ENCODE measurements at places on chromosomes 3 and 15.

DNA sequence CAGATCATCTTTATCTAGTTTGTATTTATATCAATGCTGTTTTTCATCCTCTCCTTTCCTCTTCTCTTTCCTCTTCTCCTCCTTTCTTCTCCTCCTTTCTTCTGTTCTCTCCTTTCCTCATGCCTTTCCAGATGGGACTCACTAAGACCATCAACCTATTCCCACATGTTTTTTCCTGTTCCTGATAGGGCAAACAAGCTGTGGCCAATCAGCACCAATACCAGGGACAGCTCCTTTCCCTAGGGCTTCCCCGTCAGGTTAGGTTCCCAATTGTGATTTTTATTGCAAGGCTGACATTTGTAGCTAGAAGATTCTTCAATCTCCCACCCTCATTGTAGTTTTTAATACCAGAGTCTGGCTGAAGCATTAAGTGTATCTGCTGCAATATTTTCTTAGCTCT is 76.3 kb upstream of the COL8A1 start:
- DNase-seq = peak; percentile 57

DNA sequence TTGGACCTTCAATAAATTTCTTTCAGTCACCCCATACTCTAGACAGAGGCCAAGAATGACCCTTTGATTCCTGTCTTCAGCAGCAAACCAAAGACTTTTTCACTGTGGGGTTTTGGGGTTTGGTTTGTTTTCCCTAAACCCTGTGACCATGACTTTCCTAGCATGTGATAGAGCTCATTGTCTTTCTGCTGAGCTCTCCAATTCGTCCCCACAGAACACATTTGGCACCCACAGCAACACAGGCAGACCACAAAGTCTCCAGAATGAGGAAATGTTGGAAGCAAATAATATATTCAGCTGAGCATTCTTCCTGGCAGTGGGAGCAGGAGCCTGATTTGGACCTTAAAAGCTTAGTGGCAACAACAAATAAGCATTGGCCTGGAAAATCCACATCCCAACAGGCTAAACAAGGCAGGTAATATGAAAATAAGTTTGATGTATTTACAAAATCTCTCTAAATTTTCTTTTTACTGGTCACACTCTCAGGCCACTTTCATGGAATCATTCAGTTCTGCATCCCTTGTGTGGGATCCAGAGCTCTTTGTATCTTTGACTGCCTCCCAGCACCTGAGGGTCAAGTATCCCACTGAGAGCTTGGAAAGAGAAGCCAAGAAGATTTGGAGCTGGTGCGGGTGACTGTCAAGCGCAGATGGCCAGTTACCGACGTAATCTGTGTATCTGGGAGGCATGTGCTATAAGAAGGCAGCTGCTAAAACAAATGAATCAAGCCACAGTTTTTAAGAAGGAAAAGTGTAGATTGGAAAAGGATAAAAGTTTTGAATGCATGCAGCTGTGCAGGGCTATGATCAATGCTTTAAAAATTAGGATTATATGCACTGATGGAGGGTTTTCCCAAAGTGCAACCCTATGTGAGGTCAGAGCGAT is 36.5 kb upstream of the CPB1 start:
- DNase-seq = peak; percentile 26

DNA sequence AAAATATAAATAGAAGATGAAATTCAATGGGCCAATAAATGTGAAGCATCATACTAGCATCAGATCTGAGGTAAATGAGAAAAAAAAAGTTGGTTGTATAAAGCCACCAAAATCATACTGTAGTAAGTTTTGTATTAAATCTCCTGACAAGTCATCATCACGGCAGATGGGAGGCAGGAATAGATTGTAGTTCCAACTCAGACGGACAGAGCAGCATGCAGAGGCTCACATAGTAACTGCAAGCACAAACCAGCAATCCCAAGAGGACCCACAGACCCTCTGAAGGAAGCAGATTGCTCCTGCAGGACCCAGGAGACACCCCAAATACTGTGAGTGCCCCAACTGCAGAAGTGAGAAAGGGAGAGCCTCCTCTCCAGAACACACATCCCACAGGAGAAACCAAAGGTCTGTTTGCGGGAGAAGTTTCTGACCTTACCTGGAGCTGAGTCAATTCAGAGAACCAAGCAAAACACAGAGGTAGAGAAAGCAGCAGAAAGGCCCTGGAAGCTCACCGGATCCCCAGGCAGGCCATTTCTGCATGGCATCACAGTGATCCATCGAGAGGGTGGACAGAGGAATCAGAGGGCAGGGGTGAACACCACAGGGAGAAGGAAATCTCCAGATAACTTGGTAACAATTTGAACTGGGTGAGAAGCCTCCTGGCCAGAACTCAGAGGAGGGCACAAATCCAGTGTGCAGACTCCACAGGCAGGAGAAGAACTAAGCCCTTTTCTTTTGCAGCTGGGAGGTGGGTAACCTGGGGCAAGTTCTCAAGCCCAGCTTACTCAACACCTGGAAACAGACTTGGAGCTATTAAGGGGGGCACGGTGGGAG is 141.6 kb upstream of the ARHGEF26 start:
- no peak for DNase-seq

DNA sequence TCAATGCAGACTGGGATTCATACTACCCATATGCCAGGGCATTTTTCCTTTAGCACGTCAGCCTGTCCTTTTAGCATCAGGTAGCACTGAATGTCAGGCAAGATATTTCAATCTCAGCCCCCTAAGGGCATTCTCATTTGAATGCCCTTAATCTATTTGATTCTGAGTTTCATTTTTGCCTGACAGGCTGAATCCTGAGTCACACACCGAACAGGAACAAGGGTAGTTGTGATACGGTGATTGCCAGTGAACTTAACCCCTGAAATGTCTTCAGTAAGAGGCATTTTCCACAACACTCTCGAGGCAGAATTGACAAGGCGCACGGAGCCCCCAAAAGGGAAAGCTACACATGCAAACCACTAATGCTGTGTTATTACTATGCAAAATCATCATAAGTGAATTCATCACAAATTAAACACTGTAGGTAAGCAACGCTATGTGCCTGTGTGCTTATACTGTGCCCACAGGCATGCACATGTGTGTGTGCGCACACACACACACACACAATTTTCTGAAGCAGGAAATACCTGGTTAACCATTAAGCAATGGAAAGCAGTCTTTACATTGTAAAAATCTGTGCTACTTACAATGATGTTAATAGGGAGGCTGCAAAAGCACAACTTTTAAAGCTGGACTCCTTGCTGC is 130.4 kb downstream of the ZNF385D start:
- no peak for DNase-seq

- DNase-seq = peak; percentile 32
Observed at GRCh38 chr3:154954757-154955156, 125.4 kb upstream of the MME start.

DNA sequence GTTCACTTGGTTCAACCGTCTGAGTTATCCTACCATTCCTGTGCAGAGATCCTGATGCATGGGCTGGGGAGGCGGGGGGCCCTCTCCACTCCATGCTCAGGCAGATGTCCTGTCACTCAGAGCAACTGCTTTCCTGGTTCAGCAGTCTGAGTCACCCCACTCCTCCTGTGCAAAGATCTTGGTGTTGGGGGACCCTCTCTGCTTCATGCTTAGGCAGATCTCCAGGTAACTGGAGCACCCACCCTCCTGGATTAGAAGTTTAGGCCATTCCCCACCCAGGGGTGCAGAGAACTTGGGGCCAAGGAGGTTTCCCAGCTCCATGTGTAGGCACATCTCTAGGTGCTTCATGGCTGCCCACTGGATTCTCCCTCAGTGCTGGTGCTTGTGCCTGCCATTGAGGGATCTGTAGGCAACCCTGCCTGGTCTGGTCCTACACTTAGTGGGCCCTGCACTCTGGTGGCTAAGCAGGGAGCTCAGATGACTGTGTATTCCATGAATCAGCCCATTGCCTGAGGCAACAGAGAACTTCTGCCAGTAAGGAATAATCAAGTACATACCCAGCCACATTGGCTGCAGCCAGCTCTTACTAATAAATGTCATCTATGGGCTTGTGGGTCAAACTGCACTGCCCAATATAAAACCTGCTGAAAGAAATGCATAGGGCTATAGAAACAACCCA is 465.4 kb upstream of the THBS1 start:
- DNase-seq = no peak

- DNase-seq = no peak
Observed at GRCh38 chr3:27219127-27219845, 149.9 kb downstream of the NEK10 start.

DNA sequence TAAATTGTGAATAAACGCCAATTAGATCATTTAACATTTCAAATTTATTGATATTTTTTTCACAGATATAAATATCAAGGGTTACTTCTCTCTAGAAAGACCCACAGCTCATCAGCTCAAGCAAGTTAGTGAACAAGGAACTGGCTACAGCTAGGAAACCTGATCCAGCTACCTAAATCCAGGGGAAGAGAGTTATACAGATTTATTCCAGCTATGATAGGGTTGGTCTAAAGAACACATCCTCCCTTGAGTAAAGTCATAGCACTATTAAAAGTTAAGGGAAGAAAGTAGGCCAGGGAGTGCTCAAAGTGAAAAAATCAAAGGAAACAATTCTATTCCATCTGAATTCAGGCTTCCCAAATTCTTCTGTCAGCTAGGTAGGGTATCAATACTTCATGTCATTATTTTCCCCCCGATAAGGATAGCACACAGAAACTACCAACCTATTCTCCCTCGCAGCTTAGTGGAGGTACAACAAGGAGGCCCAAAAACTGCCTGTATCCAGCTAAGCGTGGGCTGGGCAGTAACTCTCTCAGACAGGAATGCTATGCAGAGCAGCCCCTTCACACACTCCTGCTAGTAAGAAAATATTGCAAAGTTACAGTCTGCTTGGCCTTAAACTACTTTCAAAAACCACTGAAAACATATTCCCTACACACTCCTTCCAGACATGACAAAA is 44.0 kb downstream of the DCUN1D1 start:
- no peak for DNase-seq

DNA sequence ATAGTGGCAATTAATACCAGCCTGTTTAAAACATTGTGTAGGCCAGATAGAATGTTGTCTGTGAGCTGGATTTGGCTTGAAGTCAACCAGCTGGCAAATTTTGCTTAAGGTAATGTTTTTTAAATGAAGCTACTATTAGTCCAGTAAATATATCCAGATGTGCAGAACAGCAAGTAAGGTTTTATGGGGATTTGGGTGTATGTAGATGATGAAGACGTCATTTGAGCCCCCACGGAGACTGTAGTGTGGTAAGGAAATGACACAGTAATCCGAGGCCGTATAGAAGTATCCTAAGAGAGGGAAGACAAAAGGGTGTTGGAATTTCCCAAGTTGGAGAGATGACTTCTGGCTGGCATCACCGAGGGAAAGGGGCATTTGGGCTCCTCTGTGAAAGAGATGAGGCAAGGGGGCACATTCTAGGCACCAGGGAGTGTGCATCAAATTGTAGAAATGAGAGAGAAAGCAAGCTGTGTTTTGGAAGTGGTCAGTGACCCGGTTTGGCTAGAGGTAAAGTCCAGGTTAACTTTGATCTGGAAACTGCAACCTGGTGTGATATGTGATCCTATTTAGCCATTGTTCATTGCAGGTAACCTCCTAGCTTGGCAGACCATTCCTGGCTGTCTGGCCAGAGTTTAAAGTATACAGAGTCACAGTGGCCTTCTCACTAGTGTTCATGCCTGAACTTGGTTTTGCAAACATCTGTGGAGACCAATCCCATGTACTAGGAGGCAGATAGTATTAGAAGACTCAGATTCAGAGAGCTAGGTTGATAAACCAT is 104.2 kb downstream of the ITPR1 start:
- no peak for DNase-seq

- DNase-seq = no peak
Observed at GRCh38 chr3:37770938-37771918, 90.5 kb upstream of the CTDSPL start.

DNA sequence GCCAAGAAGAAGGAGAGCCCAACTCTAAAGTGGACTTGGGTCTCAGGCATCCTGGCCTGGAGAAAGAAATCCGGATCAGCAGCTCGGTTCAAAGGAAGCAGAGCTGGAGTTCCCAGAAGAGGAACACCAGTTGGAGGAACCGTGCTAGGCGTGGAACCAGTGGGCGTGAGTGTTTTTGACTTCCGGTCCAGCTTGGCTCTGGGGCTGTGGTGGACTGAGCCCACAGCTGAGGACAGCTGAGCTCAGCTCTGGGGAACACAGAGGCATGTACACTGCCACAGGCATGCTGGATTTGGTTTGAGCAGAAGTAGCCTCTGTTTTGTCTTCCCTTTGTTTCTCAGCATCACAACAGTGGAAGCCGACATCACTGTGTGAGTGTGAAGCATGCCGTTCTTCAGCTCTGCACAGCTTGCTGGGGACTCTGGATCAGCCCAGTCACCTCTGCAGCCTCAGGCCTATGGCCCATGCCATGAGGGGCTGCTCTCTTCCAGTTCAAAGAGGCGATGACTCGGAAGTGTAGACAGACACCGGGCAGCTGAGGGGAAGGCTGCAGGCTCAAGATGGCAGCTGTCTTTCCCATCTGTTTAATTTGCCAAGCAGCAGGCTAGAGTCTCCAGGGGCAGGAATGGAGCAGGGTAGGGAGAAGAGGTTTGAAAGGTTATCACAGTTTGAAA is 185.8 kb upstream of the UBE3A start:
- DNase-seq = no peak

DNA sequence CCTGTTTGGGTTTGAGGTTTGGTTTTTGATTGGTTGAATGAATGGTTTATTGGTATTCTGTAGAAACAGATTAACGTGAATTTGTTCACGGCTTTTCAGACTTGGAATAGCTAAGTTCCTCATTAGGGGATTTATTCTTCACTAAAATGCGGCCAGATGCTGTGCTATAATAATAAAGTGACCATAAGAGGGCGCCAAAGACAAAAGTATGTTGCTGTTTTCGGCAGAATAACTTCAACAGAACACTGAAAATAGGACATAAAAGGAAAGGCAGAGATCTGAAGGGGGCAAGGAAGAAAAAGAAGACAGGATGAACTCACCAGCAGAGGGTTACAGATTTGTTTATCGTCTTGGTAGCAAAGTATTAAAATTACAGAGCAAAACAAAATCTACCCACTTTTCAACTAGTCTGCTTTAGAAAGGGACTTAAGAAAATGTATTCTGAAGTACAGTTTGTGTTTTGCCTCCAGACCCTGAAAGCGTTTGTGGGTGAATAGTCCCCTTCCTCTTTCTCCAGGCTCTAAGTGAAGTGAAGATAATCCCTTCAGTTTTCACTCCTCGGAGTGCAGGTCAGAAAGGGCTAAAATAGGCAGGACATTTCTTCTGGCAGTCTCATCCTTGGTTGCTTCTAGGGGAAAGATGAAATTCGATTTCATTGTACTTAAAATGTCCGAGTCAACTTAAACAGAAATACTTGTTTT is 147.6 kb downstream of the IL20RB start:
- peak; percentile 88 for DNase-seq

GRCh38 chr15:37824717-37825382 is 109.6 kb upstream of the TMCO5A start:
- no peak for DNase-seq

- DNase-seq = no peak
Observed at GRCh38 chr15:68097029-68097428, 42.9 kb downstream of the PIAS1 start.

DNA sequence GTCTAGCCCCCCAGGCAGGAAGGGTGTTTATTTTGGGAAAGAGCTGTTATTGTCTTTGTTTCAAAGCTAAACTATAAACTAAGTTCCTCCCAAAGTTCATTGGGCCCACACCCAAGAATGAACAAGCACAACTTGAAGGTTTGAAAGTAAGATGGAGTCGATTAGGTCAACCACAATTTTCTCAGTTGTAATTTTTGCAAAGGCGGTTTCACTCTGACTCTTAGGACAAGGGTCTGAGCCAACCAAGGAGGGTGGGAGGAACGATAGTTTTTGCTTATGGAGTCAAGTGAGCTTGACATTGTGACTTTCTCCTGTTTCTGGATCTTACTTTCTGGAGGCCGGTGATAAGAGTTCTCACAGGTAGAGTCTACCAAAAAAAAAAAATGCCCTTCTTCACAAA is 5.8 kb upstream of the ZNF770 start:
- DNase-seq = no peak

Measured in neural progenitor cell (in vitro differentiated cells).